Tibial nerve (tissue), 4 donors: ENCODE measurements at places on chromosomes 7 and 10.
A peak's percentile ranks its signal among the peaks of the same experiment; 100 is the strongest.

- DNase-seq: no peak
Observed at GRCh38 chr7:102028206-102028826, 210.9 kb downstream of the CUX1 start.

DNA sequence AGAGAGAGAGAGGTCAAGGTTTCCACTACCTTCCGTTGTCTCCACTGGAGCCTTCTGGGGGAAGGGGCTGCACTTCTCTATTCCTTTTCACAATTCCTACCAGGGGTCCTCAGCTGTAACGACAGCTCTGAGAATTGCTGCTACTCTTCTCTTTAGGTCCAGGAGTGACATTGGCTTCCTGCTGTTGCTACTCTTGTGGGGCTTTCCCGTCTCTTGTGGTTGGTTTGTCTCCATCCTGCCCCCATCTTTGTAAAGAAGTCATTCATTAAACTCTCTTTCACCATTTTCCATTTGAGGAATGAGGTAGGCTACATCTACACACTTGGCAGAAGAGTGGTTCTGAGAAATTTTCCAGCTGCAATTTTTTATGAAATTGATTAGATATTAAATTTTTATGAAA is 238.8 kb upstream of the LYZL1 start:
- no peak for DNase-seq

GRCh38 chr10:97319671-97320479 is 804 bp downstream of the FRAT1 start:
- DNase-seq: peak; percentile 5

DNA sequence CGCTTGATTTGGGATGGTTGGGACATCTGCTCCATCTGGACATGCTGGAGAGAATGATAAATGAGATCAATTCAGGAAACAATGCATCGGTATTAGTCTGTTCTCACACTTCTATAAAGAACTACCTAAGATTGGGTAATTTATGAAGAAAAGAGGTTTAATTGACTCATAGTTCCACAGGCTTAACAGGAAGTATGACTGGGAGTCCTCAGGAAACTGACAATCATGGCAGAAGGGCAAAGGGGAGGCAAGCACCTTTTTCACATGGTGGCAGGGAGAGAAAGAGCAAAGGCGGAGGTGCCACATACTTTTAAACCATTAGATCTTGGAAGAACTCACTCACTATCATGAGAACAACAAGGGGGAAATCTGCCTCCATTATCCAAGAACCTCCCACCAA is 16.8 kb upstream of the TSPAN12 start:
- no peak for DNase-seq

GRCh38 chr10:122236690-122237306 is 34.3 kb upstream of the BTBD16 start:
- no peak for DNase-seq

- no peak for DNase-seq
Observed at GRCh38 chr10:122344741-122345258, 29.7 kb upstream of the PLEKHA1 start.

GRCh38 chr7:16202303-16202702 is 219.0 kb downstream of the CRPPA start:
- no peak for DNase-seq

DNA sequence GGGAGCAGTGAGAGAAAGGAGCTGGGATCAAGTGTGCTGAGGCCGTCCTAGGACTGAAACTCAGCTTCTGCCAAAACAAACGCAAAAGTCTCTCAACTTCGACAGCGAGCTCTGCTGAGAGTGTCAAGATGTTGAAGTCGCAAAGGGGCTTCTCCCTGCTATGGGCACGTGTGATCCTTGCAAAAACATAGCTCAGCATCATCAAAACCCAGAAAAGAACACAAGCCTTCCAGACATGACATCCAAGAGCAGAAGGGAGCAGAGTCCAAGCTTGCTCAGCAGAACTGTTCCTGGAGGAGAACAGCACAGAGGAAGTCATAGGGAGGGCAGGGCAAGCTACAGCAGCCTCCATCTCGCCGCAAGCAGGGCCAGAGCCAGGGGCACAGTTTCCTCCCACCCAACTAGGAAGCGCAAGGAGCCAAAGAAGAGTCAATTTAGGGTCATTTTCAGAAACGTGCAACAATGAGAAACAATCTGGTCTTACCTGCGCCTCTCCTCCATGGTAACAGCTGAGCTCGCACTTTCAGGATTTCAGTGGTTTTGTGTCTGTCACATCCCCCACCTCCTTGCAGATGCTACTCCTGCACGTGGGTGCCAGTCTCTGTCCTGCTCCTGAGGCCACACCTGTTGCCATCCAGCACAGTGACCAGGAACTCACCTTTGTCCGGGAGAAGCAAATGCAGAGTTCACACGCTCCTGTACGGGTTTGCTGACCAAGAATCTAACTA is 113.9 kb downstream of the DIP2C start:
- no peak for DNase-seq

GRCh38 chr10:71648254-71648932 is 71.2 kb downstream of the C10orf105 start:
- DNase-seq: no peak

GRCh38 chr7:148697256-148698006 is 1.3 kb upstream of the CUL1 start:
- DNase-seq: peak; percentile 54

DNA sequence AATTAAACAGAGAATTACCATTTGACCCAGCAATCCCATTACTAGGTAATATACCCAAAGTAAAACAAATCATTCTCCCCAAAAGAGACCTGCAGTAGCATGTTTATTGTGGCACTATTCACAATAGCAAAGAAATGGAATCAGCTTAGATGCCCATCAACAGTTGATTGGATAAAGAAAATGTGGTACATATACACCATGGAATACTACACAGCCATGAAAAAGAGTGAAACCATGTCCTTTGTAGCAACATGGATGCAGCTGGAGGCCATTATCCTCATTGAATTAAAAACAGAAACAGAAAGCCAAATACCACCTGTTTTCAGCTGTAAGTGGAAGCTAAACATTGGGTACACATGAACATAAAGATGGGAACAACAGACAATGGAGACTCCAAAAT is 1141.8 kb upstream of the AUTS2 start:
- DNase-seq: no peak

DNA sequence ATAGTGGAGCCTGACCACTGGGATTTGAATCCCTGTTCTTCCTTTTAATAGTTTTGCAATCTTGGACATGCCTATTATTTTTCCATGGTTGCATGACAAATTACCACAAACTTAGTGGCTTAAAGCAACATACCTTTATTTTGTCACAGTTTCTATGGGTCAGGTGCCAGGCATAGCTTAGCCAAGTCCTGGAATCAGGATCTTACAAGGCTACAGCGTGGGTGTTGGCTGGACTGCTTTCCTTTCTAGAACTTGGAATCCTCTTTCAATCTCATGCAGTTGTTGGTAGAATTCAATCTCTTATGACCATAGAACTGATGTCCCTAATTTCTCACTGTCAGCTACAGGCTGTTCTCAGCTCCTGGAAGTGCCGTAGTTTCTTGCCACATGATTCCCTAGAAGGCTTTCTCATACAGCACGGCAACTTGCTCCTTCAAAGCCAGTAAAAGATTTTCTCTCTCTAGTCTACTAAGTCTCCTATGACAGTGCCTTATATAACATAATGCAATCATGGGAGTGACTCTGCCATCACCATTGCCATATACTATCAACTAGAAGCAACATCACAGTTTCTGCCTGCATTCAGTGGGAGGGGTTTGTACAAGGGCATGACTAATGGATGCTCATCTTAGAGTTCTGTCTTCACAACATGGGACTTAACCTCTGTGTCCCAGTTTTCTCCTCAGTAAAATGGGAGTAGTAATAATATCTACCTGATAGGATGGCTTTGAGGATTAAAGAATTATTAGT is 243.4 kb upstream of the FZD1 start:
- DNase-seq: no peak

DNA sequence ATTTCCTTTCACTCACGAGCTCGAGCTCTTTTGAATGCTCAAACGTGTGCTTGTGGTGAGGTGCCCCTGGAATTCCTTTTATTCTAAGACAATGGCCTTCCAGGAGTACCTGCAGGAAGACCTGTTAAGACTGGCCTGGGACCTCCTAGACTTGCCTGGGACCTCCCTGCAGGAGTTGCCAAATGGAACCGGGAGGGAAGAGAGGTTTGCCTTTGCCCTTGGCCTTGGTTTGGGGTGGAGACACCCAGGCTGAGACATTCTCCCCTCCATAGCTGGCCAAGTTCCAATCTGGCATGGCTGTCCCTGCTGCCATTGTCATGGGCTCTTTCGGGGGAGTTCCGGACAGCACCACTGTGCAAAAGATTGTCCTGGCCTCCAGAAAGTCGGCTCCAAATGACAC is 39.7 kb downstream of the DNAJB12 start:
- no peak for DNase-seq

DNA sequence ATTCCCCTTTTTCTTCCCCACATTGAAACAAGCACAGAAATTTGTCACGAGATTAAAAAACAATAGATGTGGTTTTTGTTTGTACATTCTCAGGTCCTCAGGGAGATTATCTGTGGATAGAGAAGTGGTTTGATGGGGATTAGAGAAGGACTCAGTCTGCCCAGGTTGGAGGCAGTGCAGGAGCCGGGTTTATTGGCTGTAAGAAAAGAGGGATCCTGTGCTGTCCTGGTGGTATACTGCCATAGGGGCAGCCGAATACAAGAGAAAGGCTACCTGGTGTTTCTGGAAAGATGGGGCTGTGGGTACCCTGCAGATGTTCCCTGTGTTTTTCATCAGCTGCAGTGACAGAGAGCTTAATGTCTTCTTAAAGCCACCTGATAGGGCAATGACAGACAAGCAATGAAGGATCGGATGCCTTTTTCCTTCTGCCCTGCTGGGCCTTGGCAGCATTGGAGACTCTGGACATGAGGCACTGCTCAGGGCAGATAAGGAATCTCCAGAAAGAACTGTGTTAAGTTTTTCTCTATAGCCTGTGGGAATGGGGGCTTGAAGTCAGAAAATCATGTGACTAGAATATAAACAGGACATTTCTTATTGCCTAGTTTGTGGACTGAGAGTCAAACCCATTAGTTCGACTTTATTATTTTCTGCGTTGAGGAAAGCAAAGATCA is 18.1 kb upstream of the GPR141 start:
- no peak for DNase-seq

DNA sequence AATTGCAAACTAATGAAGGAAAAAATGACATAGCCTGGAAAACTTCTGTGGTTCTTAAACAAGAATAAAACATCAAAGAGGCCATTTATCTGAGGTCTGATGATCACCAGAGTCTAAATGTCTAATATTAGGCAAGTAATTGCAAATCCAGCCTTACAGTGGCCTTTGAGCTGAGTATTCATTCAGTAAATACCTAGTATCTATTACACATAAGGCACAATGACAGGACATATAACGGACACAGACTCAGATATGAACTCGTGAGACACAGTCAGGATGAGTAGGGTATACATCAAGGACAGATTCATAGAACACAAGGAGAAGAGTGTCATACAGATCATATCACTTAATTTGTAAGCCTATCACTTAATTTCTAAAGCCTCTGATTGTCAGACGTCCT is 16.8 kb downstream of the GPAM start:
- no peak for DNase-seq

DNA sequence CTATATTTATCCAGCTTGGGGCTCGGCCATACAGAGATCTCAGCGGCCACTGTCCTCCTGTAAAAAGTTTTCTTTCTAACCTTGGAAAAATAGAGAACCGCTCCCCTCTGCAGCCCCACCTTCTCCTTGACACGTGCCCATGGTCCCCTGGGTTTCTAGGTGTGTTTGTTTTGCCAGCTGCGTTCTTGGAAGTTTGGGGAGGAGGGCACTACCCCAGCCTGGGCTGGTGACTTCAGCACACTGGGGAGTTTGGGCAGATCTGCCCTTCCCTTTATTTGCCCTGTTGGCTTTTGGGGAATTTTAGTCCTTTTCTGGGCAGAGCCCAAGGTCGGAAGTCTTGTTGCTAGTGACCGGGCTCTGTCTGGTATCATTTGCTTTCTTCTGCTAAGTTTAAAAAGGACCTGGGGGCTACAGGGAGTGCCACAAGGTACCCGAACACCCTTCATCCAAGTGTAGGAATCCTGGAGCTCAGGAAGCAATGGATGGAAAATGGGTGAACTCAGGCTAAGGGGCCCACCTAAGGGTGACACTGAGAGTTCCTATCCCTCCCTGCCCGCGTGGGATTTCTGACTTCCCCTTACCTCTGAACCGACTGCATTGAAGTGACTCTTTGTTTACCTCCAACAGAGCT is 1.7 kb downstream of the ADAMTS14 start:
- DNase-seq: no peak

GRCh38 chr10:113808168-113808567 is 45.7 kb downstream of the DCLRE1A start:
- no peak for DNase-seq

DNA sequence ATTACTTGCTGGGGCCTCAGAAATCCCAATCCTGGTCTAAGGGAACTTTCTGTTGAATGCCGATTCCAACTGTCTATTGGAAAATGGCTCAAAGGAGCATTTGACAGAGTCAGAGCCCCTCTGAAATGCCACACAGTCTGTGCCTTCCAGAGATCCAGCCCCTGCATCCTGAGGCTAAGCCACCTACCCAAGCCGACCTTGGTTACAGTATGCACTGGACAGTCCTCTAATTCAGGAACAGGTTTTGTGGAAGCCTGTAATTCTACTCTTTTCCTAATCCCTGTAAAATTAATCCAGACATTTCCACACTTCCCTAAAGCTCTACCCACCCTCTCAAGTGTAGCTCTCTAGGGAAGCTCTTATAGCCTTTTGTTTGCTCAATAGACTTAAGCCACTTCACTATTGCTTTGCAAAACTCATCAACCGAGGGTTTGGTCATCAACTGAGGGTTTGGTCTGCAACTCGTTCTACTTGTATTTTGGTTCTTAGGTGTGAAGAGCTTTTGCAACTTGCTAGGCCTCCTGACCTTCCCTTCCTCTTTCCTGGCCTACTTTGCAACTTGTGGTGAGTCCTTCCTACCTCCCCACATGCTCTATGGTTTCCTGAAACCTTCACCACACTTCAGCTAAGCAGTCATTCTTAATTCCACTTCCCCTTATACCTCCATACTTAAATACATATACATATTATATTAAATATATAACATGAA is 364.8 kb downstream of the SFMBT2 start:
- no peak for DNase-seq

GRCh38 chr10:109915566-109915965 is 7.7 kb downstream of the XPNPEP1 start:
- DNase-seq: no peak

DNA sequence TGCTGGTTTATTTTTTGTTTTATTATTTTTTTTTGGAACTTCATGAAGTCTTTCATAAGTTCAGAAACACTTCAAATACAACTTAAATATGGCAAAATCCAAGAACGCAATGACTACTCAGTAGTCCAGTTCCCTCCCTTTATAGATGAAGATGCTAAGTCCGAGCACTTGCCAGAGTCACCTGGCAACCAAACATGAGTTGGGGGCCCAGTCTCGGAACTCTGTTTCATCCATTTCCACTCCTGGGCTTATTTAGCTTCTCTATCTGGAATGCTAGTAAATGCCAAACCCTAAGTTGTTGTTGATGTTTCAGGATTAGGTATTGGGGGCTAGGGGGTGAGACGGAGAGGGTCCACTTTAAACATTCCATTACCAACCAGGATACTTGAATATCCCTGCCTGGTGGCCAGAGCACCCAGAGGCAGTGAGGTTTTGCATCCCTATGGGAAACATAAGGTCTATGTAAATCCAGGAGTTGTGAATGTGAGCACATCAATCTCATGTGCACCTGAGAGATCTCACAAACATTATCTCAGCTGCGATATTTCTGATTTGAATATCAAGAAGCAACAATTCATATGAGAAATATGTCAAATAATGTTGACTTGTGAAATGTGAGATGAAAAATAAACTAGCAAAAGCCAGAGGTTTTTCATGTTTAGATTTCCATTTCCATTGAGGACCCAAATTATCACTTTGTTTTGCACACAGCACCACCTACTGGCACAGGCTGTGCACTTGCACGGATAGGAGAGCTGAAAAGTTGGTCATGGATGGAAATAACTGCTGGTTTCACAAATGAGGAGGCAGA is 129.3 kb downstream of the PKD1L1 start:
- peak; percentile 68 for DNase-seq
